Stimulated activated CD8-positive, alpha-beta memory T cell treated with anti-CD3 and anti-CD28 coated beads, Interleukin-7, amount 100 ng/mL, for 1 hour (primary cell): ENCODE measurements at places on chromosomes 6 and 20.

- DNase-seq = no peak
Measured at GRCh38 chr6:57313009-57313408, 4.4 kb upstream of the PRIM2 start.

- DNase-seq = no peak
Measured at GRCh38 chr6:28807682-28808280, 116.0 kb downstream of the TRIM27 start.

DNA sequence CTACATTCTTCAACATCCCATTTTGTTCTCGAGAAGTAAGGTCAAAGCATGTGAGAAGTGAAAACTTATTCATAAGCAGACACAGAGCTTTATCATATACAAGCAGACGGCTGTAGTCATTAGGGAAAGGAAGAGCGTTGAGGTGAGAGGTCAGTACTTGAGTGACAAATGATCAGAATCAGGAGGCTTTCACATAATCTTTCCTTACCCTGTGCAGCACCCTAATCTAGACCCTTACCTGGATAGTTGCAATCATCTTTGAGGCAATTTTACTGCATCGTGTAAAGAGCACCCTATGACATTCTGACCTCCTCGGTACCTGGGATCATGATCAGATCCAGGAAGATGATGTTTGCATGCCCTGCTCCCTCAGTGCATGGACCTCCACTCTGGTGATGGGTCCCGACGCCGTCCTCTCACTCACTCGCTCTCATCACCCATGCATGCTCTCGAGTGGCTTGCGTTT, 62.7 kb downstream of the RNF182 start:
- no peak for DNase-seq

DNA sequence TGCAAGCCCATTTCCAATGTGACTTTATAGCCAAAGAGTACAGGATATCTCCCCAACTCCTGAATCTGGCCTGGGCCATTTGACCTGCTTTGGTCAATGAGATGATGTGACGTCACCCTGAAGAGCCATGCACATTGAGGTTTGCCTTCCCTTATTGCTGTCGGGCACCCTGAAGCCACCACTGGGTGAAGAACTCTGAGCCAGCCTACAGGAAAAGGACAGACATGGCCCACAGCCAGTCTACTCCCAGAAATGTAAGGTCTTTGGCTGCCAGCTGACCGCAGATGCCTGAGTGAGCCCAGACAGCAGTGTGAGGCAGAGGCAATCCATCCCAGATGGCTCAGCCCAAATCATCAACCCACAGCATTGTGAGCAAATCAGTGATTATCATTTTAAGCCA, 3.7 kb upstream of the SYNDIG1 start:
- no peak for DNase-seq

DNA sequence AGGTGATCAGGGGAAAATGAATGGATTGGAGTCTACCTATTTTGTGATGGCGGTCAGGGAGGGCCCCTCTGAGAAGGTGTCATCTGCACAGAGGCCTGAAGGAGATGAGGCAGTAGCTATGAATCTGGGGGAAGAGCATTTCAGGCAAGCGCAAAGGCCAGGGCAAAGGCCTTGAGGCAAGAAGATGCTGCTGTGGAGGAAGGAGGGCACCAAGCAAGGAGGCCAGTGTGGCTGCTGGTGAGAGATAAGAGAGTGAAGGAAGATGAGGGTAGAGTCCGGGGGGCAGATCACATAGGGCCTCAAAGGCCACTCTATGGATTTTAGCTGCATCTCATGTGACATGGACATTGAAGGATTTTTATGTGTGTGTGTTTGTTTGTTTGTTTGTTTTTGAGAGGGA, 20.6 kb upstream of the CSNK2A1 start:
- no peak for DNase-seq
